ENCODE measurements at places on chromosomes 3 and 15.

GRCh38 chr3:81951636-81952035 lies 190.2 kb upstream of the GBE1 start:
- DNase-seq: no peak

GRCh38 chr3:178129109-178129508 lies 407.1 kb upstream of the KCNMB2 start:
- DNase-seq: no peak

DNA sequence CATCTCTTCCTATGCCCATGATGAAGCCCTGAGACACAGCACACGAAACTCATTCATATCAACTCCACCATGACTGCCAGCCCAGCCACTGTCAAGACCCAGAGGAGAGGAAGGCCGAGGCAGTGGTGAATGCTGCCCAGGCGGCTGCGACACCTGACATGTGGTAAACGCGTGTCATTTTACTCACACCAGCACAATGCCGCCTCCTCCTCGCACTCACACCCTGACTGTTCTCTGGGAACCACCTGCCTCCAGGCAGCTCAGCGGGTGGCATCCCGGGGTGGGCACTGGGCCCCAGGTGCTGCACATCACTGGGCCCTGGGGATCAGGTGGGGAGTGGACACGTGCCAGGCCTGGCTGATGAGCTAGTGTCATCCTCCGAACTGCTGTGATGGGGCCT lies 21.5 kb downstream of the KLHL25 start:
- DNase-seq: no peak

DNA sequence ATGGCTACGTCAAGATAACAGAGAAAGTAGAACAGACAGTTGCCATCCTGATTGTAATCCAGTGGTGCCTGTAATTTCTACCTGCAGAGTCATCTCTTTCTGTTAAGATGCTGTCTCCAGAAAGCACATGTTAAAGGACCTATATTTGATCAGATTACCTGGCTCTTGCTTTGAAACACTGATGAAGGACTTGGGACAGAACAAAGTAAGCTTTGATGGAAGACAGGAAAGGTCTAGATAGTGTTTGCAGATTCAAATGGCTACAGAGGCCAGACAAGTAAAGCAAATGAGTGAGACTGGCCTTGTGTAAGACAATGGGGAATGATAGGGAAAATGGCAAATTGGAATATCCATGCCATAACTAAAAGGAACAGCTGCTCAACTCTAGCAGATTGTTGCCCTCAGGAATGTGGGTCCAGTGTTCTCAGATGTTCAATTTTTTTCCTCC lies 1.8 kb upstream of the GSK3B start:
- DNase-seq: no peak

GRCh38 chr15:45550436-45550835 lies 27.9 kb upstream of the SLC30A4 start:
- DNase-seq: no peak

GRCh38 chr15:76996526-76997401 lies 1.8 kb downstream of the PSTPIP1 start:
- DNase-seq: peak; percentile 26

DNA sequence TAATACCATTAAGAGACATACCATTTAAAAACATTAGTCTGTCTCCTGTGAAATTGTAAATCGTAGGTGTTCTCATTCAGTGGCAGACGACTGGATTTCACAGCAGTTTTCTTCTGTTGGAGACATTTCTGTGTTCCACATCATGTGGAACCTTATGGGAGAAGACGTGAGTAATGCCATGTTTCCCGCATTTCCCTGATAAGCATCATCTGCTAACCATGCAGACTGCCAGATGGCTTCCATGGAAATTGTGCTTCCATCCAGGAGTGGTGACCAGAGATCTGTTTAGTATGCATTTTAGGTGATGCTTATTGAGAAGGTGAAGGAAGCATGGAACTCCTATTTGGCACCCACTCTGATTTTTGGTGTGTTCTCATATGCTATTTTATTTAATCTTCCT lies 28.4 kb upstream of the ST3GAL6 start:
- no peak for DNase-seq

GRCh38 chr15:46301291-46301690 lies 666.5 kb downstream of the SQOR start:
- no peak for DNase-seq

GRCh38 chr3:155217591-155217990 lies 75.9 kb downstream of the STRIT1 start:
- DNase-seq: no peak

DNA sequence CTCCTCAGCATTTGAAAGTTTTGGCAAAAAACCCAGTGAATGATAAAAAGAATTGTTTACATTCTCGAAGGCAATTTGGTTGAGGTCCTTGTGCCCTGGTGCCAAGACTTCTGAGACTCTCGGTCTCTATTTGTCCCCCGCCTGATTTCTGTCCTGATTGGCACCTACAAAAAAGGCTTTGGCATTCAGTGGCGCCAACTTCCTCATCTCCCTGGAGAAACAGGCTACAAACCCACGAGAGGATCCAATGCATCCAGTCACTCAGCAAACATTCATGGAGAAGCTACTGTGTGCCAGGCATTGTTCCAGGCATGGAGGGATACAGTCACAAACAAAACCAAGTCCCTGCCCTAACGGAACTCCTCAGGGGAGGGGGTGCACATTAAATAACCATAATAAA lies 42.7 kb downstream of the HES1 start:
- DNase-seq: no peak

DNA sequence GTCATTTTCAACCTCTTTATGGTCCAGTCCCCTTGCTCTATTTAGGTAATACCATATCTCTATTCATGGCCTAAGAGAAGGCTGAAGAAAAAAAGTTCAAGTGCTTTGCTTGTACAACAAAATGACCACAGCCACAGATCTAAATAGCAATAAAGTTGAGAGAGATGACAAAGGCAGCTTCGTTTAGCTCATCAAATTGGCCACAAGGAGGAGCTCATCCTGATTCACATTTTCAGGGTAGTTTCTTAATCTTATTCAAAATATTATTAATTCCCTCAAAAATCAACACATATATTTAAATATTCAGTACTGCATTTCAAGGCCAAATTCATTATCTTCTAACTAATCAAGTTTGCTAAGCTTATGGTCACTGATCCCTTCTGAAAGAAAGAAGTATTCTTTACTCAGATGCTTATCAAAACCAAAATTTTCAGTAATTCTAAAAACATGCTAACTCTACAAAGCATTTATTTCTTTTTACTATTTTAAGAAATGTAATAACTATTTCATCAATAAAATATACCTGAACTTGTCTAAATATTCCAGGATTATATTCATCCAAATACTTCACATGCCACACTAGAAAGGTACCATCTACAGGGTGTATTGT lies 85.5 kb downstream of the DMXL2 start:
- DNase-seq: no peak

- no peak for DNase-seq
Observed at GRCh38 chr3:190983875-190984274, 121.4 kb upstream of the GMNC start.

DNA sequence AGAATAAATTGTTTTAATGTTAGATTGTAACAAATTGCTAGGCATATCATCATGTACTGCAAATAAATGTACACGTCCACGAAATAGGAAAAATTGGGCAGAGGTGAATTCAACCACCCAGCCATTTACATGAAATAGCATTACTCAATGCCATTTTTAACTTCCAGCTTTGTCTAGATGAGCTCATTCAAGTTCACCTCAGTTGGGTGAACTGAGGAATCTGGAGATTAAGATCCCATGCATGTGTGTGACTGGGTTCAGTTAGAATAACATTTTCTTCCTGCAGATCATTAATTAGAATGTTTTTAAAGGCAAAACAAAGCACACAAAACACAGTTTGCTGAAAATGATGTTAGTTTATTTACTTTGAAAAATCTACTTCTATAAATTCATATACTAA lies 767.8 kb upstream of the GOLIM4 start:
- DNase-seq: no peak

DNA sequence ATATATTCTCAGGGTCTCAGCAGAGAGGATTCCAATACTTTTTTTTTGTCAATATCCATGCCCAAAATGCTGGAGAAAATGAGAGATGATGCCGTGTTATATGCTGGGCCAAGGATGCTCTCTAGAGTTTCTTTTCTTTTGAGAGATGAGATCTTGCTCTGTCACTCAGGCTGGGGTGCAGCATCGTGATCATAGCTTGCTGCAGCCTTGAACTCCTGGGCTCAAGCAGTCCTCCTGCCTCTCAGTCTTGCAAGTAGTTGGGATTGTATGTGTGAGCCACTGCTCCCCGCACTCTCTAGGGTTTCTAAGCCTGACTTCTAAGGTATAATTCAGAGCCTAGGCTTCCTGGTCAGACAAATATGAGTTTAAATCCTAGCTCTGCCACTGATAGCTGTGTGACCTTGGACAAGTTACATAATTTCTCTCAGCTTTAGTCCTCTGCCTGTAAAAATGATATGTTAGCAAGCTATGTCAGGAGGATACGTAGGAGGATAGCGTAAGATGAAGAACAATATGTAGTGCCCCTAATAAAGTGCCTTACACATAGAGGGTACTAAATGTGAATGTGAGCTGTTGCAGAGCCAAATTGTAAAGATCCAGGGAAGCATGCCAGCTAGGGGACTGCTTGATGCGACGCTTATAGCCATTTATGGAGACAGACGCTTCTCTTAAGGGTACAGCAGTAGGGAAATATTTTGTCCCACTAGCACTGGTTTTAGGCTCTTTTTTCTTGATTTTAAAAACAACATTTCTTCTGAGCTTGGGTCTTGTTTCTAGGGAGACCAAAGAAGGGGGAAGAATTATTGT lies 7.4 kb downstream of the STARD9 start:
- DNase-seq: no peak

- DNase-seq: no peak
Observed at GRCh38 chr3:109918740-109919139, 581.4 kb upstream of the DPPA4 start.

DNA sequence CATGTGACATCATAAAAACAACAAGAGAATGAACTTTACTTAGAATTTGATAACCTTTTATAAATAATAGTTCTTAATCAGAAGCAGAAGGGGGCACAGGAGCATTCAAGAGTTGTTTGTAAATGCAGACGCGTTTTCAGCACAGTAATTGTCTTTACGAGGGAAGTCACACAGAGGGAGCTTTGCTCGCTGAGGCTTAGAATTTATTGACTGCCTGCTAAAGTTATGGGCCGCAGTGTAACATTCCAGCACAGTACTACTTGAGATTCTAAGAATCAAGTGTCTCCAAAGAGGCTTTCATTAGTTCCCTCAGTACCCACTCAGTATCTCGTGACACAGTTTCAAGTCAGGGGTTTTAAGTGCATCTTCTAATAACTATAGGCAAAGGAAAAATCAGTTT lies 288.7 kb downstream of the NR2F2 start:
- DNase-seq: no peak

- no peak for DNase-seq
Observed at GRCh38 chr15:83991163-83991562, 244.4 kb upstream of the GOLGA6L4 start.

- no peak for DNase-seq
Observed at GRCh38 chr15:25247407-25248038, 191.3 kb downstream of the UBE3A start.

All from left colon (tissue), 2 donors.